RWPE2 (cell line): ENCODE measurements at places on chromosomes 4 and X.

GRCh38 chrX:49258749-49259124, 5.8 kb downstream of the FOXP3 start:
- DNase-seq, result no peak

DNA sequence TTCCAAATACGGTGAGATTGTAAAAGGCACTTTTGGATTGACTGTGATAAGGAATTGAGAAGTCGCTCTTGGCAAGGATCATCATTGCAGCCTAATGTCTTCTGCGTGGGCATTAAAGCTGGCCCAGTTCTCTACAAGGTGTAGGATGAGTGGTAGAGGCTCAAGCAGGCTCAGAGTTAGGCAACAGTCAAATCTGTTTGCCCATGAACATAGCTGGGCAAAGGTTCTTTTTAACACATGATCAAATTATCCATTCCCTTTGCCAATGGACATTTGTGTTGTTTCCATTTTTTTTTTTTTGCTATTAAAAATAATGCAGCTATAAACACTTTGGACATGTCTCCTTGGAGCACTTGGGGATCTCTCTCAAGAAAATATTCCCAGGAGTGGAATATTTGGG, 229.1 kb upstream of the FAT1 start:
- no peak for DNase-seq

GRCh38 chr4:149791851-149792250, 23.8 kb downstream of the IQCM start:
- DNase-seq, result no peak

DNA sequence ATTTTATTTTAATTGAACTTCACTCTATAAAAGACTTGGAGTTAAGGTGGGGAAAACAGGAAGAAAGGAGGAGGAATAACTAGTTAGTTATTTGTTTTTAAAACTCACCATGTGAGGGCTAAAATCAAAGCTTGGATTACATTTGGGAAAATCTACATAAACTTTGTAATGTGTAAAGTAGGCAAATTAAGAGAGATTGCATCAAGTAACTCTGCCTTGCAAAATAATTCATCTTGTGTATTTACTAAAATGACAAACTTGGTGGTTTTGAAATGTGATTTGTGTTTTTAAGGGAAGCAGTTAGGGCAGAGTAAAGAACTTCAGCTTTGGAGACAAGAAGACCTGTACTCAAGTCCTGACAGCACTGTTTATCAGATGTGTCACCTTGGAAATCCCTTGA, 43.3 kb upstream of the RASSF6 start:
- DNase-seq, result no peak

DNA sequence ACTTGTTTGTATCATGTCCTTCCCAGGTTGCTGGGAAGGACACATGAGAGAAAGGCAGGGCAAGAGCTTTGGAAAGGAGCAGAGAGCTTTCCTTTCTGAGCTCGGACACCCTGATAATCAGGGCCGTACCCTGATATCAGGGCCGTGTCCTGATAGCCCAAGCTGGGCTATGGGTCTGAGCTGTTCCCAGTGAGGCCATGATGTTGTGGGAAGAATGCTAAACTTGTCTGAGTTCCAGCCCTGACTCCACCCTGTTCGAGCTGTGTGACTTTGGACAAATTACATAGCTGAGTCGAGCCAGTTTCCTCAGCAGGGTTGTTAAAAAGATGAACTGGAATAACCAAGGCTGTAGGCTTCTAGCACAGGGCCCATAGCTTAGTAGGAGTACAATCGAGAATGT, 3.3 kb upstream of the CXCR3 start:
- DNase-seq, result no peak

DNA sequence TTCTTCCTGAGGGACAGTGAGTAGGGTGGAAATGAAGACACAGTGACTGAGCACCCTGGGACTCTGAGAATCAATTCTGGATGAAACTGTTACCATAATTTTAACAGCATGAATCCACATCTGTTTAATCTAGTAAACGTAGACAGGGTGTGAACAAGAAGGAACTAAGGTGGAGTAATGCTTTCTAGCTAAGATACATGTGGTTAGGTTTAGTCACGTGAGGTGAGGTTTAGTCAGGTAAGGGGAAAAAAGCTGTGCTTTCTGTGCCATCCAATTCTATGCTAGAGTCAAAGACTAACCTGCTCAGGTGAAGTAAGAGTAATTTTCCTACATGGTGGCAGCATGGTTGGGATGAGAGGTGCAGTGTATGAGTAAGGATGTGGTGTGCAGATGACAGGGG, 54.0 kb upstream of the C4orf54 start:
- DNase-seq, result no peak

DNA sequence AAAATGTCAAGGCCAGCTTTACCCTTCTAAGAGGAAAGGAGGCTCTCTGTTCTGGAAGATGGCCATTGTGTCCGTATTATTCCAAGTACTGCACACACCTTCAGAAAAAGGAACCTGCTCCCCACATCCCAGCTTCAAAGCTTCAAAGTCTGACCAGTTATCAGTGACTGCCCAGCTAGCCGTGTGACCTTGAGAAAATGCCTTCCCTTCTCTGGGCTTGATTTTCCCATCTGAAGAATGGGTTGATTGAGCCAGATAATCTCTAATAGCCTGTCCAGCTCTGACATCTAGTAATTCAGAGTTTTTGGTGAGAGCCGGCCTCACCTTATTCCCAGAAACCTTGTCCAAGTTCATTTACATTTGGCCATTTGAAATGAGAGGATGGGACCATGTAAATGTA, 3.0 kb downstream of the LONRF3 start:
- DNase-seq, result no peak

DNA sequence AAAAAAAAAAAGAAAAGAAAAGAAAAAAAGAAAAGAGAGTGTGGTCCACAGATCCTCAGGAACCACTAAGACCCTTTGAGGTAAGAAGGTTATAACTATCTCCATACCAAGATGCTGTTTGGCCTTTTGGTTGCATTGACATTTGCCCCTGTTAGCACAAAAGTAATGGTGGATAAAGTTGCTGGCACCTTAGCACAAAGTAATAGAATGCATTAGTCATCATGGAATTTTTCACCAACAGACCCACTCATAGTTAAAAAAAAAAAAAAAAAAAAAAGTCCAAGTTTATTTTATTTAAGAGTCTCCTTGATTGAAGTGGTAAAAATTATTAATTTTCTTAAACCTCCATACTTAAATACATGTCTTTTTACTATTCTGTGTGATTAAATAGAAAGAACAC, 78.4 kb upstream of the RBPJ start:
- DNase-seq, result no peak

DNA sequence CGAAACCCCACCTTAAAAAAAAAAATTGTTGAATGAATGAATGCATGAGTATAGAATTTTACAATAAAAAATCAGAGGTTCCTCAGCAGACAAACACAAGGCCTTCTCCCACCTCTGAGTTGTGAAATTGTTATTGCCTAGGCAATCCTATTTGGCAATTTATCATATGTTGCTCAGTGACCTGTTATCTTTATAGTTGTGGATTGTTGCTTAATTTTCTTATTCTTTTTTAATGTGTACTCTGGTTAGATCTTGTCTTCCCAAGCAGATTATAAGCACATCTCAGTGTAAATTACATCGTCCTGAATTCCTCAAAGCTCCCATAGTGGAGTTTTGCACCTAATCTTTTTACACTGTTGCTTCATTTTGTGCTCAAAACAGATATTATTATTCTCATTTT, 71.9 kb downstream of the RBM47 start:
- DNase-seq, result no peak

- DNase-seq, result no peak
Measured at GRCh38 chr4:147388018-147388417, 92.9 kb upstream of the EDNRA start.

- no peak for DNase-seq
Measured at GRCh38 chrX:31608638-31609037, 536.8 kb upstream of the FTHL17 start.

- DNase-seq, result no peak
Measured at GRCh38 chr4:144090744-144091143, 49.8 kb downstream of the GYPA start.

GRCh38 chr4:4981427-4981826, 37.8 kb downstream of the CYTL1 start:
- DNase-seq, result no peak

GRCh38 chr4:26294904-26295303, 25.9 kb upstream of the RBPJ start:
- no peak for DNase-seq

DNA sequence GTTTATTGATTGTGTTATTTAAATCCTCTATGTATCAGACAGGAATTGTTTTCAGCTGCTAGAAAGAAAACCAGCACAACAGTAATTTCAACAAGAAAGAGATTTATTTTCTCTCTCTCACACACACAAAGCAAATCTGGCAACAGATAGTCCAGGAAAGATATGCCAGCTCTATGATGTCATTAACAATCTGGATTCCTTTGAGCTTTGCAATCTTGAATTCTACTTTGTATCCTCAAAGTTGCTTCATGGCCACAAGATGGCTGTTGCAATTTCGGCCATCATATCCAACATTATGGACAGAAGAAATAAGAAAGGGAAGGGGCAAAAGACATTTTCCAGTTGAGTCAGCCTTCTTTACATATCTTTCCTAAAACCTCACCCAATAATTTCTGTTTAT, 19.8 kb upstream of the FMR1 start:
- DNase-seq, result no peak

- DNase-seq, result peak; percentile 93
Measured at GRCh38 chr4:8198906-8199593, at the start of gene SH3TC1. SH3TC1 (plus strand) TSS chr4:8199290; CDS start chr4:8205195, 5,905 bp downstream.

DNA sequence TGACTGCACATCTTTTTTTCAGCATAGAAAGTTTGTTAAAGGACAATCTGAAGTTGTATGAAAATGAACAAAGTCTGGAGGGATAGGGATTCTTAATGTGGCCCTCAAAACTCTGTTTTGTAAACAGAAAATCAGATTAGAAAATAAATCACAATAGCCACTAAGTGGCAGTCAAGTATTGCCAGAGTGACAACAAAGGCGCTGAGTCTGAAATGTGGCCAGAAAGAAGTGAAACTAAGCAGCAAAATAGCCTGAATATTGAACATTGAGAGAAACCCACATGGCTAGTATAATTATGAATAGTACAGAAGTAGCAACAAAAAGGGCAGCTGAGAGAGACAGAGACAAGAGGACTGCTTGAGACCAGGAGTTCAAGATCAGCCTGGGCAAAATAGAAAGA, 81.1 kb upstream of the CT45A1 start:
- no peak for DNase-seq

DNA sequence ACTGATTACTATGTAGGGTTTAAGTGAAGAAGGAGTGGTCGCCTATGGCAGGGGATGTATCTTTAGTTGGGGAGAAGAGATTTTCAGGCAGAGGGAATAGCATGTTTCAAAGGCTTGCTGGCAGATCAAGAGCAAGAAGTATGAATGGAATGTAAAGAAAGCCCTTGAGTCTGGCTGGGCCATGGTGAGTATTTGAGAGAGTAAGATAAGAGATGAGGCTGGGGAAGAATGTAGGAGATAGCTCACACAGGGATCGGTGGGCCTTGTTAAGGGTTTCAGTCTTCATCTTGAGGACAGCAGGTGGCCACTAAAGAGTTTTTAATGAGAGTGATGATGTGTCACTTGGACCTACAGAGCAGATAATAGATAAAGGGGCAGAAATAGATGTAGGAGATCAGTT, 319.1 kb upstream of the RPS6KA3 start:
- DNase-seq, result no peak

DNA sequence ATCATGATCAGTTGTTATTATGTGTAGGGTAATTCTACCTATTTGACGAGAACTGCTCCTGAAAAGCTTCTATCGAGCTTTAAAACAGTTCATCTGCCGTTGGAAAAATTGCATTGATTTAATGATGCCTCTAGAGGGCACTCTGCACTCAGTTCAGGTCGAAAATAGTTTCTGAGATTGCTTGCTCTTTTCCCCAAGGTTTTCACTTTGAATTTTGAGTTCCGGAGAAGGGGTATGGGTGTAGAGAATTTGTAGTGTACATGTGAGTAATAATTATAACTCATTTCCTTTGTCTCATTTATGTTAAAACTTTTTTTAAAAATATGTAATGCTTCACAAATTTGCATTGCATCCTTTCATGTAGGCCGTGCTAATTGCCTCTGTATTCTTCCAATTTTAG, 28.4 kb upstream of the TNIP3 start:
- no peak for DNase-seq

GRCh38 chr4:189090174-189090814, 850.4 kb upstream of the FRG1 start:
- DNase-seq, result no peak
